ENCODE measurements at places on chromosomes 2 and 18. TPM values are rescaled to one million over a fixed set of nuclear protein-coding genes. Genes with fewer than 3 reads are reported as not detected.

DNA sequence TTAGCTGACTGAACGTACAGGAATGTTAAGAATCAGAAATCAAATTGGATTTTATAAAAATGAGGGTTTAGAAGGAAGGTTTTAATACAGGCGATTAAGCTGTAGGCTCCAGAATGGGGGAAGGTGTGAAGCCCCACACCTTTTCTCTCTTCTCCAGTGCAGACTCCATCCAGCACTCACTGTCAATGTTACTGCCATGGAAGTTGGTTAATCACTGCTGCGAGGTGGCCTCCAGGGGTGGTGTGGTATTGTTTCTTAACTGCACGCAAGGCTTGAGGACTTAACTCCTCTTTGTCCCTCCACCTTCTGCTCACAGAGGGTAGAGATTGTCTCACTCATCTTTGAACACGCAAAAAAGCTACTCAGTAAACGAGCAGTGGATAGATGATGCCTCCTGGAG lies 26.9 kb upstream of the YWHAQ start:
- no peak overlapping the region for H3K4me3 ChIP-seq
- H3K4me1 ChIP-seq: no peaks in the 10 kb centered on the region
- H3K27me3 ChIP-seq: no peaks in the 10 kb centered on the region
- H3K27ac ChIP-seq: no peak overlapping the region
- no peaks in the 10 kb centered on the region for H3K36me3 ChIP-seq
- no peak for ATAC-seq

The GKN2 gene
- not detected for total RNA-seq

DNA sequence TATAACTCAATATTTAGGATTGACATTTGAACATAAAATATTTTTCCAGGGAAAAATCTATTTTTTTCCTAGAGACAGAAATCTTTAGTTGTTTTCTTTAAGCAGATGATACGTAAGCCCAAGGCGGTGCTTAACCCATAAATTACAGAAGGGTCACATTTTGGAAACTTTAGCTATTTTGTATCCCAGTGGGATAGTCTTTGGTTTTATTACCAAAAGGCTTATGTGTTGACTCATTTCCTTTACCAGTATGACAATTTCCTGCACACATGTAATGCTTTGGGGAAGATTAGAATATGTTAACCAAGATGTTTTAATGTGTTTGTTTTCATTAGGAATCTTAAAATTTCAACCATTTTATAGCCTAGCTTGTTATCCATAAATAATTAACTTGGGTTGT lies 24.8 kb downstream of the DYNC1I2 start:
- no peak overlapping the region for H3K27ac ChIP-seq
- no peak for ATAC-seq
- no peaks in the 10 kb centered on the region for H3K36me3 ChIP-seq
- no peak overlapping the region for H3K4me3 ChIP-seq

GRCh38 chr2:109117780-109118179 lies 11.2 kb upstream of the SH3RF3 start:
- H3K4me1 ChIP-seq: no peaks in the 10 kb centered on the region
- H3K27ac ChIP-seq: no peak overlapping the region
- H3K36me3 ChIP-seq: no peaks in the 10 kb centered on the region
- peaks cover 13% of the 10 kb centered on the region for H3K27me3 ChIP-seq
- no peak for ATAC-seq

The NLRC4 gene
- 1.6 TPM for total RNA-seq

GRCh38 chr18:6718267-6718666 lies 11.2 kb upstream of the ARHGAP28 start:
- no peaks in the 10 kb centered on the region for H3K27me3 ChIP-seq
- no peak overlapping the region for H3K27ac ChIP-seq
- no peaks in the 10 kb centered on the region for H3K4me1 ChIP-seq
- no peak for ATAC-seq

- H3K4me3 ChIP-seq: no peak overlapping the region
- no peak overlapping the region for H3K27ac ChIP-seq
These were observed 286.5 kb downstream of the LPIN1 start for GRCh38 chr2:12032975-12033374.

DNA sequence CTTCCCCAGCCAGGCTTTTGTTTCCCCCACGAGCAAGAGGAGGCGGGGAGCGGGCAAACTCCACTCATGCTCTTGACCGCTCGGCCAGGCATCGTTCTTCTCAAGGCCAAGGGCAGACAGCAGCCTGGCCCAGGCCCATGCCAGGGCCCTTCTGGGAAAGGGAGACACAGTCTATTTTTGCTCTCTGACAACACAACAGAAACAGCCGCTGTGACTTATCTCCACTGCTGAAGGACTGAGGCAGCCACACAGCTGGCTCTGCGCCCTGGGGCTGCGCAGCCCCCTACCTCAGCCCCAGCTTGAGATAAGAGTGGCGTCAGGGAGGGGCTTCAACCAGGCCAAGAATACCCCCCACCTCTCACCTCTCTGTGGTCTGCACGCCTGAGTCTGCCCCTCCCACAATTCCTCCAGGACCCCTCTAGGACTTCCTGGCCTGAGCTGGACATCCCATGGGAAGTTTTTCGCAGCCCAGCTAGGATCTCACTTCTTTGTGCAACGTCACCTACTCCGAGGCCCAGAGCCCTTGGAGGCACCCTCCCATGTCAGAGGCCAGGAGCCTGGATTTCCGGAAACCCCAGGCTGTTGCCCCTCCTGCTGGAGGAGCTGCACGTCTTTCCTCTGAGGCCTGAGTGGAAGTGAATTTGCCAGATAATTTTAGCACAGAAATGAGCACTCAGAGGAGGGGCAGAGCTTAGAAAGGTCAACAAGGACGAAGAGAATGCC lies 118.9 kb upstream of the OTOS start:
- peak overlapping the region; percentile 76 for H3K27ac ChIP-seq
- ATAC-seq: peak; percentile 73
- peaks cover 23% of the 10 kb centered on the region for H3K4me1 ChIP-seq
- H3K4me3 ChIP-seq: no peak overlapping the region

The LCT gene
- total RNA-seq: not detected

DNA sequence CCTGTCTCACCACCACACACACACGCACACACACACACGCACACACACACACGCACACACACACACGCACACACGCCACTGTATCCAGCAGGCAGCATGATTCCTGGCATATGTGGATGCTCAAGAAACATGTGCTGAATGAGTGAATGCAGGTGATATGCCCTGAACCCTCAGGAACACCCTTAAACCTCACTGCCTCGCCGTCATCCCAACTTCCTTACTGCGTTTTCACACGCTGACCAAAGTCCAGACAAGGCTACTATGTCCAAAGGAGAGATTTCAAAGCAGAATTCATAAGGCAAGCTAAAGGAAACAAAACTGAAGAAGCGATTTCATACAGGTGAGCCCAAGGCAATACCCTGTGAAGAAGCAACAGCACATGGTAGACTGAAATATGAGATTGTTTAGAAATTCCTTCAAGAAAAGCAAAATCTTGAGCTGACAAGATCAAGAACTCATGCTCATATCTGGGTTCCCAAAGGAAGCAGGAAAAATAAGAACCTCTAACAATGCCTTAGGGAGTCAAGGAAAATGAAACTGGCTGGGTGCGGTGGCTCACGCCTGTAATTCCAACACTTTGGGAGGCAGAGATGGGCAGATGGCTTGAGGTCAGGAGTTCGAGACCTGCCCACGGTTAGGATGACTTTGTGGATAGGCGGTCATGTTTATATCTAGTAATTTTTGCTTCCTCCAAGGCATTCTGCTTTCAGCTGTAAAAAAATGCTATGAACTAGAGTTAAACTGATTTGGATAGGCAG lies 69.1 kb downstream of the TNFRSF11A start:
- no peak for ATAC-seq
- peaks cover 12% of the 10 kb centered on the region for H3K27me3 ChIP-seq
- no peaks in the 10 kb centered on the region for H3K4me1 ChIP-seq
- H3K4me3 ChIP-seq: no peak overlapping the region
- H3K36me3 ChIP-seq: no peaks in the 10 kb centered on the region

The TSHZ1 gene
- total RNA-seq: 30.4 TPM

The CDH20 gene
- not detected for total RNA-seq

The SRD5A2 gene
- not detected for total RNA-seq

- H3K27ac ChIP-seq: no peak overlapping the region
- no peaks in the 10 kb centered on the region for H3K4me1 ChIP-seq
- H3K4me3 ChIP-seq: no peak overlapping the region
- H3K27me3 ChIP-seq: no peaks in the 10 kb centered on the region
These were observed 79.5 kb upstream of the YWHAQ start for GRCh38 chr2:9710311-9710710.

DNA sequence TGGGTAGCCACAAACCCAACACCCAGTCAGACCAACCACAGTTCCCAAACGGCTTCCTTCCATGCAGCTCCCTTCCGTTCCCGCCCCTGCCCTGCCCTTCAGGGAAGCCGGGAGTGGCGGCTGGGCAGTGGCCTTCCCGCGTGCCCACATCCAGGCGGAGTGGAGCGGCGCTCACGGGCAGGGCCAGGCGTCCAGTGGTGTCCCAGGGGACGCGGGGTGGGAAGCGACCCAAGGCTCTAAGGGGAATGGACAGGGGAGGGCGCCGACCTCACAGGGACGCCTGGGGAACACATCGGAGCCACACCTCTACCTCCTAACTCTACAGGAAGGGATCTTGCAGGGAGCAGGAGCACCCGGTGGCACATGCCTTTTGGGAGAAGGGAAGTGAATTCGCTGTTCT lies 225.9 kb upstream of the MGAT5 start:
- H3K36me3 ChIP-seq: no peaks in the 10 kb centered on the region
- peak overlapping the region; percentile 33 for H3K4me3 ChIP-seq
- peak; percentile 41 for ATAC-seq
- H3K4me1 ChIP-seq: peaks cover 21% of the 10 kb centered on the region
- peaks cover 16% of the 10 kb centered on the region for H3K27me3 ChIP-seq

- peaks cover 46% of the 10 kb centered on the region for H3K4me1 ChIP-seq
- ATAC-seq: peak; percentile 47
- no peak overlapping the region for H3K4me3 ChIP-seq
- no peaks in the 10 kb centered on the region for H3K27me3 ChIP-seq
These were observed 70.6 kb downstream of the COPS8 start for GRCh38 chr2:237156031-237156856.

DNA sequence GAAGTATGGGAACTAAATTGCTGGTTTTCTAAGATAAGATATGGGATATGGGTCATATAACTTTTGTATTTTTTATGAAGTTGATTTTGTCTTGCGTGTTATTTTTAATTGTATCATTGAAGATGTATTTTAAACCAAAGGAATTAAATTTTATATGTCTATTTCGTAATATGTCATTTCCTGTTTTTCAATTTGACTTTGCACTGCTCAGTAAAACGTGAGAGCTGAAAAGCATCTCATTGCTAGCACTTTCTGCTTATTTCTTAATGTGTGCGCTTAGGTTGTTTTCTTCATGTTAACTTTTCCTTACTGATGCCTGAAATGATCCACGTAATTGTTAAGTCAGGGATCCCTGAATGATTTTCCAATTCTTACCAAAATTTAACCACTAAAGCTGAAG lies 41.2 kb upstream of the KLF11 start:
- H3K4me1 ChIP-seq: peaks cover 10% of the 10 kb centered on the region
- H3K27ac ChIP-seq: no peak overlapping the region
- H3K27me3 ChIP-seq: no peaks in the 10 kb centered on the region

- H3K36me3 ChIP-seq: no peaks in the 10 kb centered on the region
- no peak overlapping the region for H3K4me3 ChIP-seq
- H3K4me1 ChIP-seq: no peaks in the 10 kb centered on the region
- no peak for ATAC-seq
These were observed 220.7 kb downstream of the NYAP2 start for GRCh38 chr2:225620227-225620626.

- H3K36me3 ChIP-seq: no peaks in the 10 kb centered on the region
- ATAC-seq: no peak
- H3K4me3 ChIP-seq: no peak overlapping the region
- H3K27me3 ChIP-seq: no peaks in the 10 kb centered on the region
- peaks cover 6% of the 10 kb centered on the region for H3K4me1 ChIP-seq
These were observed 49.9 kb downstream of the FAM210A start for GRCh38 chr18:13676471-13676870.

The NEU2 gene
- total RNA-seq: not detected

DNA sequence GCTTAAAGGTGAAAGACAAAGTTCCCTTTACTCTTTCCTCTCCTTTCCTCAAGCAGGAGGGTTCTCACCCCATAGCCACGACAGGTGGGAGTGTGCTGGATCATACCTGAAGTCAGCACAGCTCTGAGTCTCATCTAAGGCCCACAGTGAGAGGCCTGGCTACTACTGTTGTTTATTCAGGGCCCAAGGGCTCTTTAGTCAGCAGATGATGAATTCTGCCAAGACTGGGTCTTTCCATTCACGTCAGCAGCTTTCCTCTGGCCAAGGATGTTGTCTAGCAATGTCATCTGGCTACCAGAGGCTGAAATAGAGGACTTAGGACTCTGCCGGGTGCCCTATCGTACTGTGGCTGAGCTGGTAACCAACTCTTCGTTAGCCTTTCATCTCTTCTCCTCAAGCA lies 308.4 kb upstream of the THUMPD2 start:
- ATAC-seq: no peak
- no peaks in the 10 kb centered on the region for H3K4me1 ChIP-seq
- no peak overlapping the region for H3K4me3 ChIP-seq
- no peak overlapping the region for H3K27ac ChIP-seq
- H3K27me3 ChIP-seq: no peaks in the 10 kb centered on the region
- no peaks in the 10 kb centered on the region for H3K36me3 ChIP-seq

DNA sequence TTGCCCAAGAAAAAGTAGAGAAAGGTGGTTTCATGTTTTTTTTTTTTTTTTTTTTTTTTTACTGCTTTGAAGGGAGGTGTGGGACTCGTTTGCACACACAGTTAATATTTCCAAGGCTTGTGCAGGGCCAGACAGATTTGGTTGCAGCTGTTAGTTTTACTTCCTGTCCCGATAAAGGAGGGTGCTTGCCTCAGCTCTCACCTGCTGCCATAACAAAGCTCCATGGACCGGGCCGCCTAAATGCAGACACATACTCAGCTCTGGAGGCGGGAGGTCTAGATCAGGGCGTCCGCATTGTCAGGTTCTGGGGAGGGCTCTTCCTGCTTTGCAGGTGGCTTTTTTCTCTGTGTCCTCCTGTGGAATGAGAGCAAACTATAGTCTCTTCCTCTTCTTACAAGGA lies 69.9 kb downstream of the ODC1 start:
- no peak for ATAC-seq
- no peaks in the 10 kb centered on the region for H3K36me3 ChIP-seq
- no peak overlapping the region for H3K27ac ChIP-seq
- H3K27me3 ChIP-seq: no peaks in the 10 kb centered on the region

- no peaks in the 10 kb centered on the region for H3K36me3 ChIP-seq
- H3K4me1 ChIP-seq: no peaks in the 10 kb centered on the region
- H3K27me3 ChIP-seq: no peaks in the 10 kb centered on the region
These were observed 194.9 kb upstream of the KYNU start for GRCh38 chr2:142682528-142682927.

The GPR17 gene
- 0.35 TPM for total RNA-seq
